ENCODE measurements at places on chromosomes 12 and 14.
A peak's percentile ranks its signal among the peaks of the same experiment; 100 is the strongest.

GRCh38 chr14:104421892-104422828 is 157.4 kb upstream of the C14orf180 start:
- no peak for DNase-seq

DNA sequence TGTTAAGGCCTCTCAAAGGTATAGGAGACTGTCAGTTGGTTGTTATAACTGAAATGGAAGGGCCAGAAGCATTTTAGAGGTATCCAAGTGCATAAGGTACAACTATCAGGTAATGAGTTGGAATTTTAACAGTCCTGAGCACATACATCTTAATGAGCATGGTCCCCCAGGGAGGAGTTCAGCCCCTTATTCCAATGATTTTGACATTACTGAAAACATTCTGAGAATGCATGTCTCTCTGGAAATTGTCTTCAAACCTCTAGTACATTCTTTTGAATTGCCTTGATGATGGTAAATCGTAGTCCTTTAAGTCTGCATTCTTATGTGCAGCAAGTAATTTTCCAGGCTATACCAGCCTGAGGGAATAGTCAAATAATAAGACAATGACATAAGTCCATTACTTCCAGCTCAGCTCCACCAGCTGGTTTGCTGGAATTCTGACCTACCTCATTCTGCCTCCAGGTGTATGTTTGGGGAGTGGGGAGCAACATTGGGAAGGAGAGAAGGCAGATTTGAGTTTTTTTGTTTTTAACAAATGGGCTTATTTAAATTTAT is 239.2 kb downstream of the MSRB3 start:
- no peak for DNase-seq

- peak; percentile 14 for DNase-seq
Observed at GRCh38 chr12:3896801-3897351, 23.7 kb upstream of the PARP11 start.

GRCh38 chr14:105739331-105740102 is 213.1 kb downstream of the TMEM121 start:
- no peak for DNase-seq

GRCh38 chr12:110937104-110937641 is 16.8 kb upstream of the MYL2 start:
- DNase-seq, result peak; percentile 92

DNA sequence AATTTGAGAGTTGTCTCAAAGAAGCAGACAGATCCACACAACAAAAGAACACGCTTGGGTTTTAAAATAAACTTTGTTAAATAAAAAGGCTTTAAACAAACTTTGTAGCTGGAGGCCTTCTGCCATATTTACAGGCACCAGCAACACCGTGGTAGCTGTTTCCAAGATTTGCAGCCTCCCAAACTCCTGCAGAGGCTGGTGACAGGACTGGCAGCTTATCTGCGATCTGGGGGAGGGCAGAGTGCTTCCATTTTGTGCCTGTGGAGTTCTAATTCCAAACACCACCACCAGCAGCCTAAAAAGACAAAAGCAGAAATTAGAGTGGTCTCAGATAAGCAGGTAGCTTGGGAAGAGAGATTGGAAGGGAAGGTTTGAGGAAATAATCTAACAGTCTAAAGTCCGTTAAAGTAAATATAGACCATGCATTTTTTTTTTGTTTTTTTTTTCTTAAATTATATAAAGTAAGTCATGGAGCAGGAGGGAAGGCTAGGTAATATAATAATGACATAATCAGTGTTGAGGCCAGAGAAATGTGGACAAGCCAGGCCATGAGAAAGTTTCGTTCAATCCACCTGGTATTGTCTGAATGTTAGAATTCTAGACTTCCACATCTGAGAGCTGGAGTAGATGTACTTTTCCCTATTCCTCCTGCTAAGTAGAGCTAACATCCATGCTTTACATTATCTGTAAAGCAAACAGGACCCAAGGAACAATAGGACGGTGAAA is 69.6 kb upstream of the TMEM132D start:
- DNase-seq, result peak; percentile 39

DNA sequence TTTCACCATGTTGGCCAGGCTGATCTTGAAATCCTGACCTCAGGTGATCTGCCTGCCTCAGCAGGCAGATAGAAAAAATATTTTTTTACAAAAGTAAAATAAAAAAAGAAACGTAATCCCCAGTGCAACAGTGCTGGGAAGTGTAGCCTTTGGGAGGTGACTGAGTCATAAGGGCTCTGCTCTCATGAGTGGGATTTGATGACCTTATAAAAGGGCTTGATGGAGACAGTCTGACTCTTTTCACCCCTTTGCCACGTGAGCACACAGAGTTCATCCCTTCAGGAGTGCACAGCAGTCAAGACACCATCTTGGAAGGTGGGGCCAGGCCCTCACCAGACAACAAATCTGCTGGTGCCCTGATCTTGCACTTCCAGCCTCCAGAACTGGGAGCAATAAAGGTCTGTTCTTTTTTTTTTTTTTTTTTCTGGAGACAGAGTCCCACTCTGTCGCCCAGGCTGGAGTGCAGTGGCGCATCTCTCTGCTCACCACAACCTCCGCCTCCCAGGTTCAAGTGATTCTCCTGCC is 24.7 kb upstream of the DYNC1H1 start:
- no peak for DNase-seq

GRCh38 chr14:94600148-94600545 is 12.0 kb upstream of the SERPINA3 start:
- DNase-seq, result no peak

DNA sequence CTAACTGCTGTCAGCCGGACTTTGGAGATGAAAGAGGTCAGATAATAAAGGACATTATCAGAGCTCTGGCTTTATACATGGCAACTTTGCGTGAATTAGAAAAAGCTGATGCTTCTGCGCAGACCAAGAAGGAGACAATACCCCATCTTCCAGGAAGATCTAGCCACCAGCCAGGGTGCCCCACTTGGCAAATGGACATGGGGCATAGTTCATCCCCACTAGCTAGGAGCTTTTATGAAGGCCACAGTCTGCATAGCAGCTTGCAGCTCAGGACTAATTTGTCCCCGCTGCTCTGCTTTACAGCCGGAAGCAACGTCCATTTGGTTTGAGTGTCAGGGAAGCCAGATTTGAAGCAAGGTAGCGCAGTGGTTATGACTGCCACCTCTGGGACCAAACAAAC is 101.0 kb downstream of the TMEM132C start:
- DNase-seq, result no peak

DNA sequence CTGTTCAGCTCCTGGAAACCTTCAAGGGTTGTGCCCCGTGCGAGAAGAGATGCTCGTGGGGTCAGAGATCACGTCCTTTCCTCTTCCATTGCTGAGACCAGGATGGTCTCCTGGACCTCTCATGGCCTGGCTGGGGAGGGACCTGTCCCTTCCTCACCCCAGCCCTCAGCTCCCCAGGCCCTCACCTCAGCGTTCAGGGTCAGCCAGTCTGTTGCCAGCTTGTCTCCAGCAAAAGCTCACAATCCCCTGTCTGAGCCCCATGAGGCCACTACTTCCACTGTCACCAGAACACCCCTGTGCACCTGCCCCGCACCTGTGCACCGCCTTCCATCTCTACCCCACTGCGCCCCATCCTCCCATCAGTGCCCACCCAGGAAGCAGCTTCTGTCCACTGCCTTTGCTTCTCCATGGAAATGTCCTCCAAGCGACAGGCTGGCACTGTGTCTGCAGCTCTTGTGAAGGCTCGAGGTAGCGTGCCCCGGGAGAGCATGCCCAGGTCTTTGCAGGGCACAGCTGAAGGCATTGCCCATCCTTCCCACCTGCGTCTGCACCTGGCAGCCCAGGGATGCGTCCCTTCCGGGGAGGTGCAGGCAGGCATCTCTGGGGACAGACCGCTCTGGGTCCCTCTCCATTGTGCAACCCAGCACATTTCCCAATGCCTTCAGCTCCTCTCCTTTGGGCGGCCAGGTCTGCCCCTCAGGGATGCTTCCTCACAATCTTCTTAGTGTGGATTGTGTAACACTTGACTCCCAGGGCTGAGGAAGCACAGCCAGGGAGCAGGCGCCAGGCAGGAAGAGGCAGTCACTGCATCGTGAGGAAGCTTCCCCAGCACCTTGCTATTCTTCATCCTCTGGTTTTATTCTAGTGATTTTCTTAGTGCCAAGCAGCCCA is 179.6 kb downstream of the ADGRD1 start:
- DNase-seq, result no peak

- no peak for DNase-seq
Observed at GRCh38 chr12:20011200-20011599, 357.1 kb upstream of the PDE3A start.

DNA sequence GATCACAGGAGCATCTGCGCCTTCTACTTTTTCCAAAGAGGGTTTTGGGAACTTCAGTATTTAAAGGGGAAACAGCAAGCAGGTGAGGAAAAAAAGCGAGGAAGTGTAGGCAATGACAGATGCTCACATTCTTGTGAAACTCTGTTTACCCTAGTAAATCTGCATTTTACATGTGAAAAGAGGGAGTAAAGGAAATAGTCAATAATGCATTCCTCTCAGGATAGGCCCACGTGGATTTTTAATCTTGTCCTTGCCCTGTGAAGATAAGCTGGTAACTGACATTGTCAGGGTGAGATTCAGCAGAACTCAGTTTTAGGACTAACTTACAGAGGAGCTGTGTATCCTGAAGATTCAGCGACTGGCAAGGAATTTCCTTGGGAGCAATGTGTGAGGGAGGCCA is 1119.2 kb upstream of the TMEM132C start:
- DNase-seq, result peak; percentile 61

GRCh38 chr12:68963856-68964745 is 31.1 kb upstream of the CPM start:
- no peak for DNase-seq
